OCI-LY7 (cell line): ENCODE measurements at places on chromosomes 3 and 15. TPM values are rescaled to one million over a fixed set of nuclear protein-coding genes. Genes with fewer than 3 reads are reported as not detected.
A peak's percentile ranks its signal among the peaks of the same experiment; 100 is the strongest.

- no peak for DNase-seq
Measured at GRCh38 chr15:87031540-87032230, 952.0 kb downstream of the AGBL1 start.

DNA sequence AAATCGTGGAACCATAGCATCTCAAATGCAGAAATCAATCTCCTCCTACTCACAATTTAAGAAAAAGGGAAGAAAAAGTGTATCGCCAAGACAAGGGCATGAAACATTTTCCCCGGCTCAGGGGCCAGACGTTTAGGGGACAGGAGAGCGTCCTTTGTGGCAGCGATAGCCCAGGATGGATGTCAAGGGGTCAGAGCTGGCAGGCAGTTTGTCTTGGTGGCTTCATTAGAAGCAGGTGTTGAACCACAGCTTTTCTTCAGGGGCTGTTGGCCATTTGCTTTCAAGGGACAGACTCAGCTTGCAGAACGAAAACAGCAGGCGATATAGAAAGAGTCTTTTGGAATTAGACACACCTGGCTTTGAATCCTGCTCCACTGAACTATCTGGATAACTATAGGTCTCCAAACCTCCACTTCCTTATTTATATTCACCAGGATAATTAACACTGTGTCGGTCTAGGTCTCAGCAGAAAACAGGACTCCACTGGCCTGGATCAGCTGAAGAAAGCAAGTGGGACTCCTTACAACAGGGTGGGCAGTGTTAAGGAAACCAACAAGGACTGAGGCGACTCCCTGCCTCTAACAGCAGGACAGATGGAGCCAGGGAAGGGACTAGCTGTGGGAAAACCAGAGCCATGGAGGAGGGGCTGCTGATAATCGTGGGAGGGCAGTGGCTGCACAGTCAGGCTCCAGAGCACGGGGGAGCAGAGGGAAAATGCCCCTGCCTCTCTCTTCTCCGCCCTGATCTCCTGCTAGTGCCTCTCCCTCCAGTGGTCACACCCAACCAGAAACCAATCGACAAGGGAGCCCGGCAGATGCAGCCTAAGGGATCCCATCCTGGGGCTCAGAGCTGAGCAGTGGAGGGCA, 123.6 kb downstream of the LIPC start:
- DNase-seq = no peak

- no peak for DNase-seq
Measured at GRCh38 chr3:58161435-58162398, 49.1 kb downstream of the DNASE1L3 start.

DNA sequence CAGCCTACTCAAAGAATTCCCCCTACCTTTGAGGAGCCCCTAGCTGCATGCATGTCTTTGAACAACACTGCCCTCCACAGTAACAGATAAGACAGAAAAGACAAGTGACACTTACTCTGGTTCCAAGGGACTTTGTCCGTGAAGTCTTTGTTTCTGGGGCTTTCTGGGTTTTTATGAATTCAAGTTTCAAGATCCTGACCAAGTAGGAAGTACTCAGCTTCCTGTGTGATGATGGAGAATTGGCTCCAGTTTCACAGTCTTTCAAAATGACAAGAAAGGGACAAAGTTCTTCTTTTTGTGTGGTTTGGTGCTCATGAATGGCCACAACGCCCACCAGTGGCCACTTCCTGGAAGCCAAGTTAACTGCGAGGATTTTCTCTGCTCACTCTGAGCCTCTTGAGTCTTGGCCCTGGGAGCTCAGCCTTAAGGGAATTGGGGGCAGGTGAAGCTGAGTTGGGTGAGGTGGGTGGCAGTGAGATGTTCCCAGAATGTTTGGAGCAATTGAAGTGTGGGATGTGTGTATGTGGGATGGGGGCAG, at the start of gene CCR1:
TSS of gene CCR1 (minus strand) at position 147 of the 538 bp plus-strand sequence. CDS start 4,000 bp downstream, outside the sequence.
- peak; percentile 32 for DNase-seq

CAMKV gene
- total RNA-seq = 0.37 and 0.63 TPM in 2 replicates

TTLL13 gene
- total RNA-seq = 0.77 and 1.3 TPM in 2 replicates

ACTC1 gene
- total RNA-seq = not detected in 2 replicates

TGM4 gene
- not detected in 2 replicates for total RNA-seq
